ENCODE measurements at places on chromosomes 3 and 15.

DNA sequence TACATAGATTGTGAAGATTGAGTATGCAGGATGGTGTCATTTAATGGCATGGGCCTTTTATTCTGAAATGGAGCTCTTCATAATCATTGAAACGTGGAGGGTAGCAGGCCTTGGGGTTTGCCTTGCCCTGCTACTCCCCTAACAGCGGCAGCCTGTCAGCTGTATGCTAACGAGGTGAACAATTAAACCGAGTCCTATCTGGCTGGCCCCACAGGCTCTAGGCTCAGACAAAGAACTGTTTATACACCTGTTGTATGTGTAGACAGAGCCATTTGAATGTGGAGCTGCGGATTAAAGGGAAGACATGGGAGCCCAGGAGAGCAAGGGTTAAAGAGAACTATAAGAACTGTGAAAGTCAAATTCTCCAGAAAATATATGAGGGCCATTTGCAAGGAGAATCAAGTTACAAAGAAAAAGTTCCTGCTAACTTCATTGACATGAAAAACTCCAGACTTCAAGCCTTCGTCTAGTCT lies 116.7 kb upstream of the CGNL1 start:
- DNase-seq = no peak

DNA sequence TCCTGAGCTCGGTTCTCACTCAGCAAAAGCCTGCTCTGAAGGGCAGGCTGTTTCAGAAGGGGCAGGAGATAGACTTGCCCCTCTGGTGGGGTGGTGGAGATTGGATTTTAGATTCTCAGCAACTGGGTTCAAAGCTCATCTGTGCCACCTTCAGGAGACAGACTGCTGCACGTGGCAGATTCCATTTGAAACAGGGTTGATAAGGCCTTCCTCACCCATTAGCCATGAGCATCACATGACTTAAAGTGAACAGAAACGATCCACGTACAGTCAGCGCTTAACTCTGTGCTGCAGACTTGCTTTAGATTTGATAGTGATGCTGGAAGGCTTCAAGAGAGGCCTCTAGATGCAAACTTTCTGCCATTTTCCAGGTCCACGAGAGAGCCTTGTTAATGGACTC lies 35.0 kb upstream of the MGLL start:
- DNase-seq = no peak

DNA sequence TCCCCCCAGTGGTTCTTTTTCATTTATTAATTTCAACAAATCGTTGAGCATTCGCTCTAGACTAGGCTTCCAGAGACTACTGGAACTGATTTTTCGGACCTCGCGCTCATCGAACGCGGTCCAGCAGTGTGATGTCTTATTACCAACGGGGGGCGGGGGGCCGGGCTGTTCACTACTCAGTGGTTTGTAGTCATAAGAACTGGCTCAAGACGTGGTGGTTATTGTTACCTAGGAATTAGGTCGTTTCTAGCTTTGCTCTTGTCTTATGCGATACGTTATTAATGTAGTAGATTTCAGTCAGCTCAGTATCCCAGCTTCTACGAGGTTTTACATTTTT lies 858 bp downstream of the RBM5 start:
- no peak for DNase-seq

GRCh38 chr3:122873741-122874515 lies 79.1 kb downstream of the SLC49A4 start:
- no peak for DNase-seq

DNA sequence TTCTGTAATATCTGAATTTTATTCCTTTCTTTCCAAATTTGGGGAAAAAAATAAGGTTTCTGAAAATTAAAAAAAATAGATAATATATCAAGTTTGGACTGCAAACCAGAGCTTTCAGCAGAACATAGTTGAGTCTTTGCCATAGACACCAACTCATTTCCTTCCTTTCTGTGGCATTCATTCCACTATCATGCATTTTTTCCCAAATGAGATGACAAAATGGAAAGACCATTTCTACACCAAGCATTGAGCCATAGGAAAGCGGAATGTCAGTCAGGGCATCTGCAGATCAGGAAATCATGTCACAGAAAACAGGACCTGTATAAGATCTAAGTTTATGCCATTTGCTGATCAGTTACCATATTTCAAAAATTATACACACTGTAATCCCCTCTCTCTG lies 333.3 kb upstream of the THBS1 start:
- DNase-seq = no peak

DNA sequence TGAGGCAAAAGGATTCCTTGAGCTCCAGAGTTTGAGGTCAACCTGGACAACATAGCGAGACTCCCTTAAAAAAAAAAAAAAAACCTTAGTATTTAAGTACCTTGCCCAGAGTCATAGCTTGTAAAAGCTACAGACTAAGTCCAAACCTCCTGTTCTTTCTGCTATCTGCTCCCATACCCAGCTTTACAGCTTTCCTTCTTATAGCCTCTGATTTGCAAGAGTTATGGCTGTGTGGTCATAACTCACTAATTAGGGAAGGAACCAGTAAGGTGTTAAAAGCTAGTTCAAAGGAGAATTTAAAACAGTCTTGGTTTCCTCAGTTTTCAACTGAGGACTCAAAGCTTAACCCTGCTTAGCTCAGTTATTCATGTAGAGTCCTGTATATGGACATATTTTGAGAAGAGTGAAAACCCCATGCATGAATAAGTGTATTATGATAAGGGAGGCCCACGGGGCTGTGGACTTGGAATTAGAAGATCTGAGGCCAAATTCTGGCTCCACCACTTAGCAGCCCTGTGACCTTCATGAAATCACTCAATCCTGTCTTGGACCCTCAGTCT lies 135.5 kb upstream of the SMAD3 start:
- no peak for DNase-seq

DNA sequence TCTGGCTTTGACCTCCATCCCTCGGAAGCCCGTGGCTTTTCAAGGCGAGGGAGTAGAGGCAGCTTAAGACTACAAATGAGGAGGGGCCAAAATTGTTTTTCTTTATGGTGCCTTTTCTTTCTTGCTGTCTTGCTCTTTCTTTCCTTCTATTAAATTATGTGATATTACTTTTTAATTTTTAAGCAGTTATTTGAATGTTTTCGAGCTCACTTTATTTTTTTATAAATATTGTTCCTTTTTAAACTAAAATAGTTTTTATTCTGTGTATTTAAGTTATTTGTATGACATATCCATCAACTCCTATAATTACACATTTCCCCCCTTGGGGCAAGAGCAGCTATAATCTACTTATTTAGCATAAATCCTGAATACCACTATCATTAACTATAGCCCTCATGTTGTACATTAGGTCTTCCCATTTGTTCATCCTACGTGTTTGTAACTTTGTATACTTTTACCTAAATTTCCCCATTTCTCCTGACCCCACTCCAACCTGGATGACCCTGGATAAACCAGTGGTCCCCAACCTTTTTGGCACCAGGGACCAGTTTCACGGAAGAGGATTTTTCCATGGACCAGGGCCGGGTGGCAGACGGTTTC lies 622 bp upstream of the PLSCR1 start:
- no peak for DNase-seq

GRCh38 chr3:111871809-111872623 lies 13.0 kb downstream of the PHLDB2 start:
- no peak for DNase-seq

DNA sequence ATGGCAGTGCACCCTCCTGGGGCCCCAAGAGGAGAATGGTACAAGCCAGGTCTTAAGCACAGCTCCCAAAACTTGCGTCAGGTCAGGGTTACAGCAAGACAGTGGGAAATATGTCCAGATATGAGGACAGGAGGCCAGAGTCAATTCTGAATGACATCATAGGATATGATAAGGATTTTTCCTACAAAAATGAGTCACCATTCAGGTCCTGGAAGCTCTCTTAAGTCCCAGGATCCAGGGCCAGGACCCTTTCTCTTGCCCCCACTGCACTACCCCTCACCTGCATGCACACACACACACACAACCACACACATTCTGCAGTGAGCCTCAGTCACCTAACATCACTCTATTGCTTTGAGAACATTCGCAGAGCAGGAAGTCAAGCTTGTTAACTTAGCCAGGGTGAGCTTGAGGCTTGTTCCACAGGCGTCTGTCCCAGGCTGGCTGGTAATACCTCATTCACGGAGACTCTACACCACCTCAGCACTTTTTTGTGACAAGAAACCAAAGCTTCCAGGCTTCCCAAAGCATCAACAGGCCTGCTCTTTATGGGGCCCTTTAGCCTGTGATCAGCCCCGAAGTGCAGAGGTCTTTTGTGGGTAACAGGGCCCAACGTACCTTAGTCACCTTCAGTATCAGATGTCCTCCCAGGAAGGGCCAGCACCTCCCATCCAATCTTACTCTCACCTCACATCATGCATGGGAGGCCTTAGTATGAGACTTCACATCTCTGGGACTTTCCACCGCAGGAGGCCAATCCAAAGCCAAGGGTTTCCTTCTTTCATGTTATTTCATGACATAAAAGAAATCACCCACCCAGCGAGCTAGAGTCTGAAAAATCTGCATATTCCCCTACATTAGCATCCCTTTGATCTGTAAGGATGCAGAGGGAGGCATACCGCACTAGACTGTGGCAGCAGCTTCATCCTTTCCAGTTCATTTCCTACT lies 74.0 kb upstream of the LIPC start:
- DNase-seq = peak; percentile 65

- no peak for DNase-seq
Observed at GRCh38 chr15:67895237-67895636, 55.4 kb upstream of the RNU6-1 start.

GRCh38 chr3:136385457-136385856 lies 135.3 kb downstream of the PCCB start:
- no peak for DNase-seq

DNA sequence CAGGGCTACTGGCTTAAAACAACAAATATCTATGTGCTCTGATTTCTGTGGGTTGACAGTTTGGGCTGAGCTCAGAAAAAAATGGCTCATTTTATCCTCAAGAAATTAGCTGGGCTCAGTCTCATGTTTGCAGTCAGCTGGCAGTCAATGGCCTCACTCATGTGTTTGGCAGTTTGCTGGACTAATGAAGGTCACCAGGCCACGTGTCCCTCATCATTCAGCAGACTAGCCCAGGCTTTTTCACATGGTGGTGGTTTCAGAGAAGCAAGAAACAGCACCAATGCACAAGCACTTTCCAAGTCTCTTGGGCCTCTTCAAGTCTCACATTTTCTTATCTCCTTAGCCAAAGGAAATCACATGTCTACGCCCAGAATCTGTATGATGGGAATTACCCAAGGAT lies 478.3 kb upstream of the PPP2R3A start:
- no peak for DNase-seq

- no peak for DNase-seq
Observed at GRCh38 chr3:148750296-148750695, 52.6 kb downstream of the AGTR1 start.

DNA sequence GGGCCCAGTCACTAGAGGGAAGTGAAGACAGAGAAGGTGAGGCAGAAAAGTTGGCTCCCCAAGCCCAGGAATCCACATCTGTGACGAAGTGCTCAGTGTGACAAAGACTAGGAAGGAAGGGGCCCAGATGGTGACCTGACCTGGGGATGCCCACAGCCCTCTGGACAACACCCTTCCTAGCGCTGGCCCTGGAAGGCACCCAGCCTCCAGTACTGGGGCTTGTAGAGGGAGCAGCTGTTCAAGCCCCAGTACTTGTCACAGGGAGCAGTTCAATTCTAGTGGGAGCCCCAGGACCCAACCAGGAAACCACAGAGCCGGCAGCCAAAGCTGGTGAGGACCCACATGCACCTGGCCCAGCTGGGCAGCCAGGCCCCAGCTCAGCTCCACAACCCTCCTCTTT lies 190.8 kb downstream of the XXYLT1 start:
- no peak for DNase-seq

DNA sequence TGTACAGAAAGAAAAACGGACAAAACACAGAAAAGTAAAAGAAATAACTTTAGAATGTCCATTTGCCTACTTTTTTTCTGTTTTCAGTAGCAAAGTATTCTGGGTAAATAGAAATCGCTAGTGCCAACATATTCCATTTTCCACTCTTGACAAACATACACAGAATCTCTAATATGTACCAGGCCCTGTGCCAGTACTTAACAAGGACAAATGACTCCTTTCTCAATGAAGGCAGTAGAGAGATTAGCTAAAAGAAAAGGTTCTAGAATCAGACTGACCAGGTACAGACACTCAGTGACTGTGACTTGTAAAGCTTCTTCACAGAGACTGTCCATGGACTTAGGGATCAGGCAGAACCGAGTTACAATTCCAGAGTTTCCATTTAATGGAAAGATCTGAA lies 165.8 kb upstream of the STAC start:
- no peak for DNase-seq

DNA sequence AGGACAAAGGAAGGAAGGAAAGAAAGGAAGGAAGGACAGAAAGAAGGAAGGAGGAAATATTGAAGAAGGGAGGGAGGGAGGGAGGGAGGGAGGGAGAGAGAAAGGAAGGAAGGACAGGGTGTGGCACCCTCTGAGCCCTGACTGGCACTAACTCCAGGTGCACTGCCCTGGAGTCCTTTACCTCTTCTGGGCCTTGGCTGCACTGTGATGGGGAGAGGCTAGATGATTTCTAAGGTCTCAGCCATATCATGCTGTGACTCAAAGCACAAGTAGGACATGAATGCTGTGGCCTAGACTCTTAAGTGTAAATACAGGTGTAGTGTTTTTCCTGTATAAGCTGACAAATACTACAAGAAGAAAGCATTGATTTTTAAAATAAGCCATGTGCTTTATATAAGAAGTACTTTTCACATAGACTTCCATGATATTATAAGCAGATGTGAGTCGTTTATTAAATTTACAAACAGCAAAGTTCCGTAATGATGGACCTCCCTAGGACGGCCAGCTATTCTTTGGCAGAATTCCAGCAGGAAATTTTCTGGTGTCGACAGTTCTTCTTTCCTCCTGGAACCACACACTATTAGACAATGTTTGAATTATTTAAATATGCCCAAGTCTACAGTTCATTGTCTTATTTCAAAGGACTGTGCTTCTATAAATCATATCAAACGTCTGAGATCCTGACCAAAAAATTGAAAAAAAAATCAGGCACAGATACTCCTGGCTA lies 213.8 kb upstream of the C2CD4B start:
- no peak for DNase-seq

DNA sequence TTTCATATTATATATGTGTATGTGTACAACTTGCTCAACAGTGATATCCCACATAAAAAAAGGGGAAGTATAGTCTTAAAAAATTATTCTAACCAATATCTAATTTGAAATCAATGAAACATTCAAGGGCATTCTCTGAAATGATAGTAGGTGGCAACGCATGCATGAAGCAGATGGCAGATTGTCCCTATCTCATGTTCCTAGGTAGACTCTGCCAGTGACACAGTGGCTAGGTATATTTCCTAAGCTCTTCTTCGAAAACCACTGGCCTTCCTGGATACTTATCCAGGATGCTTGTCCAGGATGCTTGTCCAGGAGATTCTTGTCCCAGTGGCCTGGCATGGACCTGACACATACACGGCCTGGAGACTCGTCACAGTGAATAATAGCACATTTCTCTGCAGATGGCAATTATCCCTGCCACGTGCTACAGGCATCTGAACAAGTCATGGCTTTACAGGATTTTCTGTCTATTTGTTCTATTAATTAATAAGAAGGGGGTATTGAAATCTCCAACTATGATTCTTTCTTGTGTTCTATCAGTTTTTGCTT lies 54.9 kb downstream of the OCA2 start:
- DNase-seq = no peak

- no peak for DNase-seq
Observed at GRCh38 chr3:111856501-111856900, 2.6 kb upstream of the PHLDB2 start.
